Urinary bladder (tissue), 4 donors: ENCODE measurements at places on chromosomes 4 and X.

DNA sequence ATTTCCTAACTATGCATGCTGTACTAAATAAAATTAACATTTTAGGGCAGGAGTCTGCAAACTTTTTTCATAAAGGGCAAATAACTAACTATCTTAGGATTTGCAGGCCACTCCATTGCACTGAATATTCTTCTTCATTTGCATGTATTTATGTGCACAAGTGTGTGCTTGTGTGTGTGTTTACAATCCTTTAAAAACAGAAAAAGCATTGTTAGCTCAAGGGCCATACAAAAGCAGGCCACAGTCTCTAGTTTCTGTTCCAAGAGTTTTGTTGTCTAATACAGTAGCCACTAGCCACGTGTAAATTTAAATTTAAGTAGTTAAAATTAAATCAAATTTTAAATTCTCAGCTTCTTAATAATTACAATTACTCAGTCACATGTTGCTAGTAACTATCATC, 621.8 kb downstream of the TMA16 start:
- no peak for DNase-seq

- no peak for DNase-seq
These were observed 451.7 kb upstream of the PITX2 start for GRCh38 chr4:111074523-111075114.

- DNase-seq = no peak
These were observed 87.7 kb downstream of the FBXW7 start for GRCh38 chr4:152448038-152448707.

DNA sequence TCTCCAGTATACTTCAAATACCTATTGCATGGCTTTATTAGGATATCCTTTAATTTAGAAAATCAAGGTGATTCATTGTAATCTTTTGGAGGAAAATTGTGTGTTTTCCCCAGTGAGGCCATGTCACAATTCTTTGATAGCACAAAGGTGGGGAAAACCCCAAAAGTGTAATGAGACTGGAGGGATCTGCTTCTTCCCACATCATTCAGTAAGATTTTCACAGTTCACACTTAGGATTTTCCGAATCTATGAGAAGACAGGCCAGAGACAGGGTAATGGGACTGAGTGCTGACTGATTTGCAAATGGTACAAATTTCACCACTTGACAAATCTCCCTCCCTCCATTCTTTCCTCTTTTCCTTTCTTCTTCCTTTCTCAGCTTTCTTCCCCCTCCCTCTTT, 181.1 kb downstream of the MGST2 start:
- DNase-seq = no peak

DNA sequence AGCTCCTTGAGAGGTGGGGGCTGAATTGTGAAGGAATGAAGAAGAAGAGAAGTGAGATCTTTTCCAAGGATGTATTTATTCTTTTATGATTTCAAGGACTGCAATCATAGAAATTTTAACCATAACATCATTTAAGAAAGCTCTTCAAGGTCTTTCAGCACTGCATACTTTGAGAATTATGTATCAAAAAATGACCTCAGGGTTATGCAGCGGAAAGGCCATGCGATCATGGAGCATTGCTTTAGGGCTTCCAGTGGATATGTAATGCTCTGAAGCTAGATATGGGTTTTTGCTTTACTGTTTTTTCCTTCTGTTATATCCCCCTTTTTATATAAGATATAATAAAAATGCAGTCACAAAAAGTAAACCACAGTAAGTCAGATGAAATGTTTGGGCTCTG, 38.7 kb downstream of the SGMS2 start:
- DNase-seq = no peak

DNA sequence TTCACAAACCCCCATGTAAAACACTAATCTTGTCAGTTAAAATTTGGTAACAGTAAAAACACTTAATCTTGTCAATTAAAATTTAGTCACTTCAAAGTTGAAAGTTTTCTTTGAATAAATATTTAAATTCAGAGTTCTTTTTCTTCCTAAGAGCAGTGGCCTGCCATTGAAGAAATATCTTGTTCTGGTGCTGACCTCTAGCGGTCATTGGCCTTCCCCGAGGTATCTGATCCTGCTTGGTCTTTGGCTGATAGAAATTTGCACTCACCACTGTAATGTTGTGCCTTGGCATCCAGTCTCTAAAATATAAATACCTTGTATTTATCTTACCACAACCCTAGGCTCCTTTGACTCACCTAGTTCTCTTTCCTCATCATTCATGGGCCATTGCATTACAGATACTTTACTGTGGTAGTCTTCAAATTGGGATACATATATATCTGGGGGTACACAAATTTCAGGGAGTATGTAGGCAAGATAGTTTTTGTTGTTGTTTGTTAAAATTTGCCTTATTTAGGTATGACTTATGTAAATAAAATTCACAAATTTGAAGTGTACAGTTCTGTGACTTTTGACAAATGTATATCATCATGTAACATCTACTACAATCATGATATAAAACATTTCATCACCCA, 6.7 kb upstream of the ART3 start:
- peak; percentile 39 for DNase-seq

DNA sequence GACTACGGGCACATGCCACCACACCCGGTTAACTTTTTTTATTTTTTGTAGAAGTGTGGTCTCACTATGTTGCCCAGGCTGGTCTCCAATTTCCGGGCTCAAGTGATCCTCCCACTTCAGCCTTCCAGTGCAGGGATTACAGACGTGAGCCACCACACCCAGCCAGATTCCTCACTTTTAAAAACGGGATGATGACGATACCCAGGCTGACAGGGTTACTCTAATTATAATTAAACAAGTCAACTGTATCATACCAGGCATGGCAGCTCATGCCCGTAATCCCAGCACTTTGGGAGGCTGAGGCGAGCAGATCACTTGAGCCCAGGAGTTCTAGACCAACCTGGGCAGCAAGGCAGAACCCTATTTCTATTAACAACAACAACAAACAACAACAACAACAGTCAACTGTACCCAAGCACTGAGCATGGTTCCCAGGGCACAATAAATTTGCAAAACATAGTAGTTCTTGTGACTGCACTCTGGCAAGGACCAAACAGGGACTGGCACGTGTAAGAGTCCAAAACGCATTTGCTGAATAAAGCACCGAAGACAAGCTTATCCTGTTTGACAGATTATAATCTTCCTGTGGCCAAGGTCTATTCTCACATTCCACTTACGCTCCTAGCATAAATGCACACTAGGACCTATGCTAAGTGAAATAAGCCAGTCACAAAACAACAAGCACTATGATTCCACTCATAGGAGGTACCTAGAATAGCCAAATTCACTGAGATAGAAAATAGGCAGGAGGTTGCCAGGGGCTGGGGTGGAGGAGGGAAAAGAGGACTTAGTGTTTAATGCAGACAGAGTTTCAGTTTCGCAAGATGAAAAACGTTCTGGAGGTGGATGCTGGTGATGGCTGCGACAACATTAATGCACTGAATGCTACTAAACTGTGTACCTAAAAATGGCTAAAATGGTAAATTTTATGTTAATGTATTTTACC, 77.5 kb downstream of the IRF2 start:
- DNase-seq = no peak

DNA sequence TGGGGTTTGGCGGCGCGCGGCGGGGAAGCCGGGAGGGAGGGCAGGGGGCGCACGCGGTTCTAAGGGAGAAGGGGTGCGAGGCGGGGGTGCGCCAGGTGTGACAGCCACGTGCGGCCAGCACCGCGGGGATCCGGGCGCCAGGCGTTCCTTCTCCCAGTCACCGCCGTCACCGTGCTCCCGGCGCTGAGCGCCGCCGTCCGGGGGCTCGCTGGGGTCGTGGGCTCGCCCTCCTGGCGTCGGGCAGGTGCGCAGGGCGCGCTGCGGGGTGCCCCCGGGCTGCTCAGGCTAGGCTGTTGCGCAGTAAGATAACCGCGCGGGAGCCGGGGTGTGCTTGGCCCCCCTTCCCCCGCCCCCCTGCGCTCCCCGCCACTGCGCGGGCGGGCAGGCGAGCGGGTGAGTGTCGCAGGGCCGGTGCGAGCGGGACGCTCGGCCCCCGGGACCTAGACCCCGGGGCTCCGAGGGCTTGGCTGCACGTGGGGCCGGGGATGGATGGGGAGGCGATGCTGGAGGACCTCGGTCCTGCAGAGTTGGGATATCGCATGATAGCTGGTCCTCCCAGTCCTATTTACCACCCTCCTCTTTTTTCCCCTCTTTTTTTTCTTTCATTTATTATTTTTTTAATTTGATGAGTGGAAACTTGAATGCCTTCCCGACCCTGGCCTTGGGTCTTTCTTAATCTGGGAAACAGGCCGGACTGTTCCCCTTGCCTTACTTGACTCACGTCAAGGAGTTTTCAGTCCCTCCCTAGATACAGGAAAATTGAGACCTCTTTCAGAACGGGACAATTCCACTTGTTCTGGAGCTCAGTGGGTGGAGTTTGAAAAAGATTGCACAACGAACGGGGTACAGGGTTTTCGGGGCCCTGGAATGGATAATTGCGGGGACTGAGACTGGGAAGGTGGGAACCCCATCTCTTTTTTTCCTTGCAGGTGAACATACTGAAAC, 797 bp downstream of the TXLNG start:
- DNase-seq = no peak

DNA sequence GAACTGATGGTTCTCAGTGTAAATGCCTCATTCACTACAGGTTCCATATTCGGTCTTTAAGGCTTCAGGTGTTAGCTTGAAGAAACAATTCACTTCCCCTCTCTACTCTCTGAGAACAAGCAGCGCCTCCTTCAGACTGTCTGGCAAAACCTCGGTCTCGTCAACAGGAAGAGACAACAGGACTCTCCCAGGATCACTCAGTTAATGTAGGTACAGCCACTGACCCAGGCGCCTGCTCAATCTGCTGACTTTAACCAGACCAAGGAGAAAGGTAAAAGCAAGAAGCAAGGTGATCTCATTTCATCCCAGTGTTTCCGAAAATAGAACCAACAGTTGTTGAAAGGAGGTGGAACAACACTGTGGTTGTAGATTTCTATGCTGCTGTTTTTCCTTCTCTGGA, 102.2 kb downstream of the SLC2A9 start:
- DNase-seq = no peak

DNA sequence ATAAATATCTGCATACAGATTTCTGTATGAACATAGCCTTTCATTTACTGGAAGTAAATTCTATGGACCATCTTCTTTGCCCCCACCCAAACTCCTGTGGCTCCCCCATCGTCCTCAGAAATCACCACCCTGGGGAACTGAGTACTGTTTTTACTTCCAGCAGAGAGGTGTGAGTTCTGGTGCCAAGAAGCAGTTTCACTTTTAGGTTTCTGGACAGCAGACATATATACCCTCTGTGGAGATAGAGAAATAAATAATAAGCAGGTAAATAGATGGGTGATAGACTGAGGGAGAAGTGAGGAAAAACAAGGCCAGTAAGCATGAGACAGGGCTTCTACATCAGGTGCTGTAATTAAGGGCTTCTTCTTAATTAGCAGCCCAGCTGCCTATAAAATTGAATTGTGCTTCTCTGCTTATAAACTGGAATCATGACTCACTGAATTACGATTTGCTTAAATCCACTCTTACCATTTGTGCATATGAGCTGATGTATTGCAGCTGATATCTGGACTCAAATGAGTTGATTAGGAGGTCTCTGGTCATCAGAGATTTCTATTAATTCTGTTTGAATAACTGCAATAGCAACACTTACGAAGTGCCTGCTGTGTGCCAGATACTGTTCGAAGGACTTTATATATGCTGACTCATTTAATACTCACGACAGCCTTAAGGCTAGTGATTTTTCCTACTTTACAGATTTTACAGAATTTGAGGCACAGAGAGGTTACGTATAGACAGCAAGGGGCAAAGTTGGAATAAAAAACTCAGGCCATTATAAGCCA, 60.8 kb upstream of the DHX15 start:
- no peak for DNase-seq

- no peak for DNase-seq
These were observed at the start of gene MAOA for GRCh38 chrX:43656005-43656494. Gene MAOA (plus strand): TSS chrX:43656299. CDS start chrX:43656342, 43 bp downstream.

DNA sequence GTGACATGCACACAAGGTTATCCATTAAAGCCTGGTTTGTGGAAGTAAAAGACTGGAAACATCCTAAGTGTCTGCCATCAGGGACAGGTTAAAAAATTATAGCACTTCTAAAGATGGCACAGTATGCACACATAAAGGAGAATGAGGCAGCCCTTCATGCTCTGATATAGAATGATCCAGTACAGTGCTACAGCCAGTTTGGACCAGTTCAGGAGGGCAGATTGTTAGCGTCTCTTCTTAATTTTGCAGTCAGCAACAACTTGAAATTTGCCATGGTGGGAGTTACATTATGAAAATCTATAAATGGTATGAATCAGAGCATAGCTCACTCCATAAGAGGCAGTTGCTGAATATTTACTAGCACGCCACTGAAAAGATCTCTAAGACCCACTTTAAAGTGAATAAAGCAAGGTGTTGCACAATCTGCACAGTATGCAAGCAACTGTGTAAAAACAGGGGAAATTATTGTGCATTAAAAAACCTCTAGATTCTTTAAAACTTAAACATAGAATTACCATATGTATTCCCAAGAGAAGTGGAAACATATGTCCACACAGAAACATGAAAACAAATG, 20.3 kb upstream of the SOD3 start:
- DNase-seq = no peak

GRCh38 chrX:63361494-63361893, 10.4 kb upstream of the SPIN4 start:
- DNase-seq = no peak

GRCh38 chr4:86633854-86634253, 39.7 kb downstream of the PTPN13 start:
- no peak for DNase-seq

DNA sequence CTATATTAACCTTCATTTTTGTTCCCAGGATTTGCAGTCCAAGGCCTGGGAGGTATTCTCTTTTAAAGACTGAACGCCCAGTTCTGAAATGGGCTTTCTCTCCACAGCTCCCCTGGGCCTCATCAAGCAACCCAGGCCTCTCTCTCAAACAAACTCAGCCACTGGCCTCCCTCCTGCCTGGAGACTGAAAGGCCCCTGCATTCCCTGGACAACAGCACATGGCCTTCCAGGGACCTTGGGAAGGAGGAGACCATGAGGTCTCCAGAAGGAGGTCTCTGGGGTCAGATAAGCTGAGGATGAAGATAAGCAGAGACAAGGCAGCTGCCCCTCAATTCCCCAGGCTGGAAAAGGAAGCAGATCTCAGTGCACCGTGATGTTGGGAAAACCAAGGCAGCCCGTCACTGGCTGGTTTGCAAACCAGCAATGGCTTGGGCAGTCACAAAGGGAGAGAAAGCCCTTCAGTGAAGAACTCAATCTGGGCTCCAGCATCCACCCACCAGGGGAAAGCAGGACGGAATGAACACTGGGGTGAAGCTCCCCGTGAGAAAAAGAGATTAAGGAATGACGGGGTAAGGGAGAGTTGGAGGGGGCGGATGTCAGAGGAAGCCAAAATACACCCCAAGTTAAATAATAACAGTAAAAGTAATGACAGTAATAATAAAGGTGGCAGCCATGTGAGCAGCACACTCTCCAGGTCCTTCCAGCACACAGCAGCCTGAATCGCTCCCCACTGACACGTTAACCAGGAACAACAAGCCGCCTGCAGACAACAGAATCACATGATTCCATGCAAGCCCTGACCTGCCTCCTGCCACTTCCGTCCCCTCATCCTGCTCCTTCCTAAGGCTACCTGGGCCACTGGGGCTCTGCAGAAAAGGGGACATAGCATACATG, 22.3 kb downstream of the AMOT start:
- DNase-seq = no peak
